ENCODE measurements at places on chromosomes 3 and 15. TPM values are rescaled to one million over a fixed set of nuclear protein-coding genes. Genes with fewer than 3 reads are reported as not detected.
A peak's percentile ranks its signal among the peaks of the same experiment; 100 is the strongest.

- no peaks in the 10 kb centered on the region for H3K4me1 ChIP-seq
- no peaks in the 10 kb centered on the region for H3K36me3 ChIP-seq
- DNase-seq, result no peak
- H3K4me3 ChIP-seq, result no peak overlapping the region
- H3K27ac ChIP-seq, result no peak overlapping the region
Measured at GRCh38 chr3:52816654-52817053, 13.8 kb downstream of the ITIH4 start.

TMEM212 gene
- total RNA-seq, result not detected

PRSS50 gene
- 0.28 TPM for total RNA-seq

ETV5 gene
- total RNA-seq, result 362 TPM

DNA sequence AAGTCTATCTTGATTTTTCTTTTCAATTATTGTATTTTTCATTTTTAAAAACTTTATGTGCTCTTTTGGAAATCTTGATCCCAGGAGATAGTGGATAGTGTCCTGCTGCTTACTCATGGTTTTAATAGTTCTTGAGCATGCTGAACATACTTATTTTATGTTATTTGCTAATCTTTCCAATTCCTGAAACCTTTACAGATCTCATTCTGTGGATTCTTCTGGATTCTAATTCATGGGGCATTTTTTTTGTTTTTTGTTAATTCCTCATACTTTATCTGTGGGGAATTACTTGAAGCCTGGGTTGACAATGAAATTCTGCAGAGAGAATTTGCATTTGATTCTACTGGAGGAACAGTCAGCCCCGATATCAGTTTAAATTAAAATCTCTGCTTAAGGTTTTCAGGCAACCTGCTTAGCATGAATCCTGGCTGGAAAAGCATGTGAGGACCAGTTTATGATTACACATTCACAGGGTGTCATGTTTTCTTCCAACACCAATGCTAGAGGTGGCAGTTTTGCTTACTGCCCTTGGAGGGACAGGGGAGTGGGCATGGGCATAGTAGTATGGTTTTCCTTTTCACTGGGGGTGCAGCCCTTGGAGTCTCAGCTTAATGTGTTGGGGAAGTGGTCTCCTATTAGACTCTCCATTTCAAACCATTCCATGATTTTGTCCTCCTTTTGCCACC, 46.0 kb downstream of the MLH1 start:
- peaks cover under 1% of the 10 kb centered on the region for H3K36me3 ChIP-seq
- no peak overlapping the region for H3K4me3 ChIP-seq
- DNase-seq, result no peak

KBTBD13 gene
- total RNA-seq, result 0.63 TPM

GRCh38 chr3:103818800-103819199, 1384.0 kb downstream of the ZPLD1 start:
- H3K4me1 ChIP-seq, result no peaks in the 10 kb centered on the region
- DNase-seq, result no peak
- no peaks in the 10 kb centered on the region for H3K27me3 ChIP-seq
- no peak overlapping the region for H3K27ac ChIP-seq
- no peaks in the 10 kb centered on the region for H3K36me3 ChIP-seq

DNA sequence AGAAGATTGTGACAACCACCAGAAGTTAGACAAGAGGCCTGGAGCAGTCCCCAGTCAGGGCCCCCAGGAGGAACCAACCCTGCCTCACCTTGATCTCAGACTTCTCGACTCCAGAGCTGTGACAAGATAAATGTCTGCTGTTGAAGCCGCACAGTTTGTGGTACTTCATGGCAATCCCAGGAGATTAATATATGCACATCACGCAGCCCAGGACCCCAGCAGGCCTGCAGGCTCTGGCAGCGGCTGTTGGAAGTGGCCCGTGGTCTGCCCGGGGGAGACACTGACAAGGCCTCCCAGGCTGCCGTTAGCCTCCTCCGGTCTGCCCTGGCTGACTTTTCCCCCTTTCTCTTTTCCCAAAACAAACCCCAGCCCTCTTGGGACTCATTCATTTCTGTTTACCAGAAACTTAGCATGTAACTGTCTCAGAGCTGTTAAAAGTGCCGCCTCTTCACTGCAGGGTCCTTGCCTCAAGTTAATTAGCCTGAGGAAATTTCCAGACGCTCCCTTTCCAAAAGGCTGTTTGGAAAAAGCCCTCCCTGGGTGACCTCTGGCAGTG, 183.5 kb upstream of the LYSMD4 start:
- no peaks in the 10 kb centered on the region for H3K36me3 ChIP-seq
- H3K4me3 ChIP-seq, result no peak overlapping the region
- H3K27ac ChIP-seq, result no peak overlapping the region
- H3K27me3 ChIP-seq, result no peaks in the 10 kb centered on the region

GRCh38 chr3:115397433-115397832, 225.9 kb upstream of the GAP43 start:
- no peak for DNase-seq
- H3K4me1 ChIP-seq, result peaks cover 8% of the 10 kb centered on the region
- H3K27ac ChIP-seq, result no peak overlapping the region
- H3K4me3 ChIP-seq, result no peak overlapping the region

GRCh38 chr15:28948036-28948435, 62.3 kb downstream of the APBA2 start:
- no peaks in the 10 kb centered on the region for H3K4me1 ChIP-seq
- no peak overlapping the region for H3K27ac ChIP-seq
- H3K27me3 ChIP-seq, result no peaks in the 10 kb centered on the region
- no peak overlapping the region for H3K4me3 ChIP-seq
- no peaks in the 10 kb centered on the region for H3K36me3 ChIP-seq

MESP2 gene
- not detected for total RNA-seq

- H3K4me3 ChIP-seq, result no peak overlapping the region
- H3K27me3 ChIP-seq, result no peaks in the 10 kb centered on the region
- no peak for DNase-seq
- H3K36me3 ChIP-seq, result no peaks in the 10 kb centered on the region
- no peaks in the 10 kb centered on the region for H3K4me1 ChIP-seq
Measured at GRCh38 chr15:97817276-97817890, 143.1 kb upstream of the ARRDC4 start.

TNFSF10 gene
- total RNA-seq, result 13.8 TPM

FBXO40 gene
- not detected for total RNA-seq

GRCh38 chr3:167575000-167575600, 78.6 kb downstream of the WDR49 start:
- H3K27ac ChIP-seq, result no peak overlapping the region
- H3K4me1 ChIP-seq, result no peaks in the 10 kb centered on the region
- DNase-seq, result no peak
- H3K27me3 ChIP-seq, result no peaks in the 10 kb centered on the region
- H3K36me3 ChIP-seq, result no peaks in the 10 kb centered on the region

GRCh38 chr3:62249484-62249776, 123.9 kb downstream of the FEZF2 start:
- no peaks in the 10 kb centered on the region for H3K36me3 ChIP-seq
- H3K4me3 ChIP-seq, result no peak overlapping the region
- H3K27me3 ChIP-seq, result no peaks in the 10 kb centered on the region
- no peak overlapping the region for H3K27ac ChIP-seq
- H3K4me1 ChIP-seq, result peaks cover 8% of the 10 kb centered on the region

KIF7 gene
- 26.4 TPM for total RNA-seq

GRCh38 chr15:67196222-67196621, 58.2 kb downstream of the AAGAB start:
- H3K36me3 ChIP-seq, result peaks cover 9% of the 10 kb centered on the region
- peak overlapping the region; percentile 35 for H3K27ac ChIP-seq
- H3K4me3 ChIP-seq, result no peak overlapping the region
- peaks cover 28% of the 10 kb centered on the region for H3K4me1 ChIP-seq

- H3K36me3 ChIP-seq, result no peaks in the 10 kb centered on the region
- H3K27me3 ChIP-seq, result no peaks in the 10 kb centered on the region
- H3K27ac ChIP-seq, result no peak overlapping the region
- H3K4me1 ChIP-seq, result no peaks in the 10 kb centered on the region
Measured at GRCh38 chr3:115595611-115596275, 27.6 kb upstream of the GAP43 start.

SAMD7 gene
- total RNA-seq, result not detected

KY gene
- total RNA-seq, result 2.6 TPM

DNA sequence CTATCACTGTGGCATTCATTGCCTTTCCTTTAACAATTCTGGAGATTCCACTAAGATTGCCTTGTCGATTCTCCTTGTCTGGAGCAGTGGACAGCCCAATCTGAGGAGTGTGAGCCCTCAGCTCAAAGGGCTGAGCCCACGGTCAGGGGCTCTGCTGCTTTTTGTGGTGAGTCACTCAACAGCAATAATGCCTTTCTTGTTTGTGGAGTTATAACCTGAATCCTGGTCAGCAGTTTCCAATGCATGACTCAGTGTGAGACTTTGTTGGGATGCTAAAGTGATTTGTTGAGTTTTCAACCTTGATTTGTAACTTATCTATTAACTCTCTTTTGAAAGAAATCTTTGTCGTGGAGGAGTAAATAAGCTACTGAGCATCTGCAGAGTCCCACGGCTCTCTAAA, 183.5 kb downstream of the TJP1 start:
- no peak for DNase-seq
- no peaks in the 10 kb centered on the region for H3K36me3 ChIP-seq
- no peak overlapping the region for H3K4me3 ChIP-seq

DNA sequence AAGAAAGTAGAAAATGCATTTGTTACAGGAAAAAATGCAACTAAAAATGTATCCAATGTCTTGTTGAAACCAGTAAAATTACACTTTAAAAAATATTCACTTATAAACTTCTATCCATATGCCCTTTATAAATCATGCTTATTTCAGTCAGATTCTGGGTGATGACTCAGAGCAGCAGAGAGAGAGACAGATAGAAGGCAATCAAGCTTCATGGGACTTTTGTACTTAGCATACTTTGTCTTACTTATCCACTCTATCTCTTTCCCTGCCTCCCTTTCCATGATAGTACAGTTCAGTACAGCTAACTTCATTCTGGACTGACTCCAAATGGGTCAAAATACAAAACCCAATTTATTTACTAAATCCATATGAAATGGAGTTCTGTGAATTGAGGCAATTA, 1438.2 kb downstream of the ZPLD1 start:
- H3K36me3 ChIP-seq, result no peaks in the 10 kb centered on the region
- H3K4me1 ChIP-seq, result no peaks in the 10 kb centered on the region
- no peak for DNase-seq

FBLN2 gene
- total RNA-seq, result 233 TPM

DNA sequence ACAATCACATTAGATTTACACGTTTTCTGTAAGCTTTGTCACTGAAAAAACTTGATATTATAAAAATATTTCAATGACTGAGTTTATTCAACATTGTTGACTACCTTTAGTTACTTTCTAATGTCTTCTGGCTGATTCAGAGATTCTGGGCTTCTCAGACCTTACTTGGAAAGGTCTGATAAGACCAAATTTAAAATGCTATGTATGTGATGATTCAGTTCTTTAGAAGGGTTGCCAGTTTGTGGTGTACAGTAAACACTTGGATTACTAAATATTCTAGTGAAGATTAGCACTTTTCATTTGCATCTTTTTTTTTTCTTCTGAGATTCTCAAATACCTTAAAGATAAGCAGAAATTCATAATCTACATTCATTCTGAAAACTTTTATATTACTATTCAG, 49.8 kb downstream of the SGO1 start:
- peaks cover 14% of the 10 kb centered on the region for H3K36me3 ChIP-seq
- H3K27me3 ChIP-seq, result no peaks in the 10 kb centered on the region
- no peaks in the 10 kb centered on the region for H3K4me1 ChIP-seq
- DNase-seq, result no peak
- no peak overlapping the region for H3K27ac ChIP-seq
- no peak overlapping the region for H3K4me3 ChIP-seq

DNA sequence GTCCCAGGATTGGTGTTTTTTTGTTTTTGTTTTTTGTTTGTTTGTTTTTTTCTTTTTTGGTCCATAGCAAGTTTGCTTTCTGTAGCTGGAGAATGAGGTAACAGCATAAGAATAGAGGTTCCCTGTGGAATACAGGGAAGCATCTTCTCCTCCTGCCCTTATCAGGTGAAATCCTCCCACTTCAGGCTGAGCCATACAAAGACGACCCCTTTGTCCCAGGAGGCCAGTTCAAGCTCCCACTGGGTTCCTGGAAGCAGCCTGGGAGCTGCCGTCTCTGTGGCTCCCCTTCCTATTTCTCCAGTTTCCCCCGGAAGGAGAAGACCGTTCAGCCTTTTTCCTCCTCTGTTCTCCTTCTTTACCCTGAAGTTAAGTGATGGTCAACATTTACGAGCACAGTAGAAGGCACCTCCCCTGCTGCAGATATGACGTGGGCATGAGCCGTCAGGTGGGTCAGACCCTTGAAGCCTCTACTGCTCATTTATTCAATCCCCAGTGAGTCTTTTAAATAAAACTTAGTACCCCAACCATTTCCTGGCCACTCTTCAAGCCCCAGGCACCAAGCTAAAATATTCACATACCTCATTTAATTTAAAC, 1.1 kb downstream of the IL16 start:
- no peak overlapping the region for H3K4me3 ChIP-seq
- DNase-seq, result no peak
- no peak overlapping the region for H3K27ac ChIP-seq

CNTN4 gene
- total RNA-seq, result 116 TPM

CPLX3 gene
- total RNA-seq, result not detected

CDHR4 gene
- total RNA-seq, result not detected

DNA sequence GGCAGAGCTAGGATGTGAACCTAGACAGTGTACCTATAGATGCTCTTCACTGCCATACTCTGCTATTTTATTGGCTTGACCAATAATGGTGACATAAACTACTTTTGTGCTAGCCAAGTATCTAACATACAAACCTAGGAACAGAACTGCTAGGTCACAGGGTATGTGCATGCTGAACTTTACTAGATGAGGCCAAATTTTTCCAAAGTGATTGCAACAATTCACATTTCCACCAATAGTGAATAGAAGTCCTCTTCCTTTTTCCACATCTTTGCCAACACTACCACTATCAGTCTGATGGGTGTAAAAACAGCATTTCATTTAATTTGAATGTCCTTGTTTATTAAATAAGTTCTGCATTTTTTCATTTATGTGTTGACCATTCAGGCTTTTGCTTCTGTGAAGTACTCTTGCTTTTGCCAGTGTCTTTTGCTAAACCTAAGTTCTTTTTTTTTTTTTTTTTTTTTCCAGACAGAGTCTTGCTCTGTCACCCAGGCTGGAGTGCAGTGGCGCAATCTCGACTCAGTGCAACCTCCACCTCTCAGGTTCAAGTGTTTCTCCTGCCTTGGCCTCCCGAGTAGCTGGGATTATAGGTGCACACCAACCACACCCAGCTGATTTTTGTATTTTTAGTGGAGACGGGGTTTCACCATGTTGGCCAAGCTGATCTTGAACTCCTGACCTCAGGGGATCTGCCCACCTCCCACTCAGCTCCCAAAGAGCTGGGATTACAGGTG, 54.1 kb downstream of the DCAF1 start:
- H3K27me3 ChIP-seq, result no peaks in the 10 kb centered on the region
- no peak overlapping the region for H3K4me3 ChIP-seq
- no peak overlapping the region for H3K27ac ChIP-seq
- peaks cover 8% of the 10 kb centered on the region for H3K36me3 ChIP-seq

DNA sequence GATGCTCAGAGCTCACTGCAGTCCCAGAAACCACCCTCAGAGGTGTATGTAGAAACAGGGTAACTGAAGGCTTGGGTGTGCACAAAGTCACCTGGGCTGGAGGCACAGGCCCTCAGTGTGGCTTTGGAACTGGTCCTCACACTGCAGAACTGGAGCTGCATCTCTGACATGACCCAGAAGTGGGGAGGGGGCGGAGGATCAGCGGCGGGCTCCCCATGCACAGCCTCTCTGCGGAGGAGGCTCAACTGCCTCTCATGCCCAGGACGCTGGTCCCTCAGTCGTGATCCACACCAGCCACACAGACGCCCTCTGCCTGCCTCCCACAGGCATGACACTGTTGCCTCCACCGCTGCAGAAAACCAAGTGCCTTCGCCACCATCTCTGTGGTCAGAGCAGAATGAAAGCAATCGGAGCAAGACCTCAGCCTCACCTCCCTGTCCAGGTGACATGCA, 73.7 kb downstream of the TM2D3 start:
- no peak overlapping the region for H3K27ac ChIP-seq
- no peak overlapping the region for H3K4me3 ChIP-seq
- no peak for DNase-seq
- H3K27me3 ChIP-seq, result no peaks in the 10 kb centered on the region
